ENCODE measurements at places on chromosomes 3 and 15. TPM values are rescaled to one million over a fixed set of nuclear protein-coding genes. Genes with fewer than 3 reads are reported as not detected.

GRCh38 chr3:394775-395174 is 198.2 kb downstream of the CHL1 start:
- no peak for ATAC-seq

- no peak for ATAC-seq
Measured at GRCh38 chr3:32138545-32139104, 32.2 kb downstream of the GPD1L start.

DNA sequence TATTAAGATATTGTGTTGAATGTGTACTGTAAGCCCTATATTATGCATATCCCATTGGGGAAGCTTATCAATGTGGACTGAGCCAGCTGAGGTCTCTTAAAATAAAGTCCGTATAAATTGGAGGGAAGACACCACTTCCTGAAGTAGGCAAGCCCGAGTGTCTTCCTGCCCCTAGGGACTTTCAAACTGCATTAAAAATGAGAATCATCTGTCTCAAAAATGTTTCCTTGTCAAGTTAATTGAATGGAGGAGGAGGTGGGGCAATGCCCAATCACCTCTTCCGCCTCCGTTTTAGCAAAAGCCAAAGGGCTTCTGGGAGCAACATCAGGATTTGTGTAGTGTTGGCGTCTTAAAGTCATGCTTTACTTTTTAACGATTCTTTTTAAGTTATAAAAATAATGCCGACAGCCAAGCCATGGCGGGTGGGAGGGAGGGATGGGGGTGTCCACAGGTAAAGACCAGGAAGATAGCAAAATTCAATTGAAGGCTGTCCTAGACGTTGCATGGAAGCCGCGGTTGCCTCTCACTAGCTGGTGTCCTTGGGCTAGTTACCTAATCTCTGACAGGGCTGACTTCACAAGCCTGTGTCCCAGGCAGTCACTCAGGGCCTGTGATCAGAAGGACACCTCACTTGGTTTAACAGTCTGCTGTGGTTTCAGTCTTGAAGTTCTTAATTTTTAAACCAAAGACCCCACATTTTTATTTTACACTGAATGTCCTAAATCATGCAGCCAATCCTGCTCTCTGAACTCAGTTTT is 524.9 kb upstream of the PROK2 start:
- no peak for ATAC-seq

The FILIP1L gene
- total RNA-seq = 2.3 TPM

The CTXND1 gene
- total RNA-seq = 0.04 TPM
